ENCODE measurements at places on chromosomes 12 and 14.

DNA sequence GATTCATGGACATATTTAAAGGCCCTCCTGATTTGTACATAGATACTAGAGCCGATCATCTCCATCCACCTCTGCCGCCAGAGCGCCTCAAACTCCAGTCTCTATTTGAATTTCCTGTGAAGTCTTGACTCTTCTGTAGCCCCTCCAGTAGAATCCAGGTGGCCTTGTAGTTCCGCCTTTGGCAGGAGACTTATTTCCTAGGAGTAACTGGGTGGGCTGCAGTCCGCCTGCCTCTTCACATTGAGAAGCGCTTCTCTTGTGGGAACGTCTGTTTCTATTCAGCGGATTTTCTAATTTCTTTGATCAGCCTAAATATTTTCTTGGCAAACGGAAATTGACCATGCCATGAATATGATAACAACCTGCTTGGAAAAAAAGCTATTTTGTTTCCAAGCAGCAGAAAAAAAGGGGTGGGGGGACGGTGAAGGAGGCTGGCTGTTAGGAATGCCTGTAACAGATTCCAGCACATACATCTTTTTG lies 9.0 kb upstream of the SIX1 start:
- H3K27ac ChIP-seq = no peak overlapping the region
- peaks cover 6% of the 10 kb centered on the region for H3K36me3 ChIP-seq
- peaks cover 25% of the 10 kb centered on the region for H3K4me1 ChIP-seq
- no peak for DNase-seq
- H3K4me3 ChIP-seq = peak overlapping the region; percentile 79

DNA sequence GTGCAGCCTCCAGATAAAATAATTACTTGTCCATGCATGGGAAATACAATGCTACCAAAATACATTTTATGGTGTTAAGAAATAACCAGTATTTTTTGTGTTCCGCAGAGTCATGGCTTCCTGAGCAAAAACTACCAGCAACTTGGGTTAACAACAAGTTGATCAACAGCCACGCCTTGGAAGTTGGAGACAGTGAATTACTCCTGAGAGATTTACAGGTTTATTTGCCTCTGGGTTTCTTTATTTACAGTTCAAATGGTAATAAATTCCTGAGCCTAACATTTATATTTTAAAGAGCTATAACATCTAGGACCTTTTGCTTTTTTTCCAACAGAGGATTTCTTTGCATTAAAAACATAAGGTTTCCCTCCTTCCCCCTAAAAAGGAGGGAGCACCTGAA lies 194.0 kb downstream of the IPO8 start:
- no peak overlapping the region for H3K27ac ChIP-seq
- no peak overlapping the region for H3K4me3 ChIP-seq
- no peaks in the 10 kb centered on the region for H3K4me1 ChIP-seq
- no peak for DNase-seq
- no peaks in the 10 kb centered on the region for H3K36me3 ChIP-seq
- no peaks in the 10 kb centered on the region for H3K27me3 ChIP-seq

DNA sequence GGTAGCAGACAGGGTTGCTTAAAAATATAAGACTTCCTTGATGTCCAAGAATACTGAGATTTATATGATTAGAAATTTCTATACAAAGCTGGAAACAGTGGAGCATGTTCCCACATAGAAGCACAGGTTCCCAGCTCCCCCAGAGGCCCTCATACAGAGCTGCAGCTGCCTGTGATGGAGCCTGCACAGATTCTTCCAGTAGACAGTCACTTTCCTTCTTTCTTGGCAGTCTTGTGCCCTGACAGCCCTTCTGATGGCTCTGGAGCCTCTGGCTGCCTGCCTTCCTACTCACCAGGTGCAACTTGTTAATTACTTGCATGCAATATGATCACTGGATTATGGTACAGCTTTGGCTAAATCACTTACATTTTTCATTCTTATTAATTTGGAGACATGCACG lies 44.4 kb downstream of the BICD1 start:
- no peaks in the 10 kb centered on the region for H3K36me3 ChIP-seq
- no peaks in the 10 kb centered on the region for H3K4me1 ChIP-seq
- no peak for DNase-seq
- no peak overlapping the region for H3K27ac ChIP-seq
- no peak overlapping the region for H3K4me3 ChIP-seq
- H3K27me3 ChIP-seq = peaks cover 3% of the 10 kb centered on the region

- peaks cover 30% of the 10 kb centered on the region for H3K4me1 ChIP-seq
- no peak for DNase-seq
- H3K4me3 ChIP-seq = no peak overlapping the region
- peaks cover 5% of the 10 kb centered on the region for H3K36me3 ChIP-seq
These were observed 93.2 kb downstream of the TMTC3 start for GRCh38 chr12:88235183-88235833.

- peaks cover 13% of the 10 kb centered on the region for H3K4me1 ChIP-seq
- no peaks in the 10 kb centered on the region for H3K27me3 ChIP-seq
- H3K36me3 ChIP-seq = no peaks in the 10 kb centered on the region
- DNase-seq = no peak
- H3K4me3 ChIP-seq = no peak overlapping the region
- no peak overlapping the region for H3K27ac ChIP-seq
These were observed 13.1 kb upstream of the SRSF5 start for GRCh38 chr14:69753860-69754259.

DNA sequence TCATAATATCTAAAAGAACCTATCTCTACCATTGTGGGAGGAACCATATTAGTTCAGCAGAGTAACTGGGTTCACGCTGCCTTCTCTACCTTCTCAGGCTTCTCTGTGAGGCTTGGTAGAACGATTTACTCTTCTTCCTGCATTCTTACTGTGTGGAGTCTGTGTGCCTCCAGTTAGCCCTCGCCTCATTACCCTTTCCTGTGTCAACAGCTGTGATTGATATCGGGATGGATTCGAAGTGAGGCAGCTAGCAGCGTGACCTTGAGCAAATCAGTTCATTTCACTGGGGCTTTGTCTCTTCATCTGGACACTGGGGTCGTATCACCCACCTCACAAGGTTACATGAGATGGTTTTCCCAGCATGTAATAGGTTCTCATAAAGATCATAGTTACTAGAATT lies 4.6 kb upstream of the VRK1 start:
- H3K4me3 ChIP-seq = no peak overlapping the region
- peaks cover 13% of the 10 kb centered on the region for H3K4me1 ChIP-seq
- H3K27me3 ChIP-seq = peaks cover 17% of the 10 kb centered on the region
- no peak overlapping the region for H3K27ac ChIP-seq

DNA sequence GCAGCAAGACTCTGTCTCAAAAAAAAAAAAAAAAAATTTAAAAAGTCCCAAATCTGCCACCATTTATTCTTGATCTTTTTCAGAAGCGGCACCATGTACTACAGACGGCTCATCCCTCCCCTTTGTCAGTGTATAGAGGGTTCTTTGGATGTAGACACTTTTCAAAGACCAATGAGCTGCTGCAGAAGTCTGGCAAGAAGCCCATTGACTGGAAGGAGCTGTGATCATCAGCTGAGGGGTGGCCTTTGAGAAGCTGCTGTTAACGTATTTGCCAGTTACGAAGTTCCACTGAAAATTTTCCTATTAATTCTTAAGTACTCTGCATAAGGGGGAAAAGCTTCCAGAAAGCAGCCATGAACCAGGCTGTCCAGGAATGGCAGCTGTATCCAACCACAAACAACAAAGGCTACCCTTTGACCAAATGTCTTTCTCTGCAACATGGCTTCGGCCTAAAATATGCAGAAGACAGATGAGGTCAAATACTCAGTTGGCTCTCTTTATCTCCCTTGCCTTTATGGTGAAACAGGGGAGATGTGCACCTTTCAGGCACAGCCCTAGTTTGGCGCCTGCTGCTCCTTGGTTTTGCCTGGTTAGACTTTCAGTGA lies 6.5 kb upstream of the ACACB start:
- H3K4me3 ChIP-seq = no peak overlapping the region
- no peak for DNase-seq
- no peaks in the 10 kb centered on the region for H3K27me3 ChIP-seq
- H3K4me1 ChIP-seq = peaks cover 10% of the 10 kb centered on the region

DNA sequence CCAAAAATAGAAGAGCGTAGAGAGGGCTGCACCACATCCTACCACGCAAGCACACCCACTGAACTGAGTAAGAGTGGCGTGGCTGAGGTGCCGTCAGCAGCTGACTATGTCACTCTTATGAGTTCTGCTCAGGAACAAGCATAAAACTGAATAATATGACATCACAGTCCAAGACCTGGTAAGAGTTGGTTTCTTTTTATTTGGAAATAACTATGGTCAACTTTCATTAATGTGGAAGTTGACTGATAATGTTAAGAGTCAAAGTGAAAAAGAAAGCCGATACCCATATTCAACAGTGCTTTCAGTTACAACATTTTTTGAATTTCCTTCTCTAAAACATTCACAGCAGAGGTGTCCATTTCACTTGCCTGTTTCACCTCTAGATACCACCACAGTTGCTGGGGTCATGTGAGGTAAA lies 44.6 kb downstream of the GNS start:
- DNase-seq = peak; percentile 15
- H3K27ac ChIP-seq = peak overlapping the region; percentile 42
- H3K4me1 ChIP-seq = peaks cover 28% of the 10 kb centered on the region
- H3K36me3 ChIP-seq = peaks cover 58% of the 10 kb centered on the region
- H3K4me3 ChIP-seq = no peak overlapping the region
- H3K27me3 ChIP-seq = no peaks in the 10 kb centered on the region

DNA sequence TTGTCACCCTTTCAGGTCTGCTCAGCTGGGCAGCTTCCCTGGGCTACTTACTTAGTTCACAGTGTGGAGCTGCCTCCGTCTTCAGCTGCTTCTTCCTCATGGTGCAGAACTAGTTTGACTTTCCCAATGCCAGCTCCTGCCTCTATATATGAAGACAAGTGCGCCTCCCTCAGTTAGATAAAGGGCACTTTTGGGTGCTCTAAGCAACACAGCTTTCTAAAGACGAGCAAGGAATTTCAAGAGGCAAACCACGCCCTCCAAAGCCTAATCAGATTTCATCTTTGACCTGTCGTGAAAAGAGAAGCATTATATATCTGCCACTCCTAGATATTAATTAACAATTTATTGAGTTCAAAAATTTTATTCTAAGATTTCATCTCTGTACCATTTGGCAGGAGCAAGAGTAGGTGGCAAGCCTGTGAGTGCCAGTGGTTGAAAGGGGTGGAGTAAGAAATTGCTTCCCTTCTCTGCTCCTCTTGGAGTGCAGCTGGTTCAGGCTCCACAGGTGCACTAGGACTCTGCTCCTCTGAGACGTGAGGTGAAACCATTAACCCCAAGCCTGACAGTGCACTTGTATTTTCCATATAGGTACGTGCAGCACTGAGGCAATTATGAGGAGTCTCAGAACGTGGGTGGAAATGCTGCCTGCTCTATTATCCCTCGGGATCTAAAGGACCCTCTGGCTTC lies 2.1 kb upstream of the SLC11A2 start:
- no peak overlapping the region for H3K4me3 ChIP-seq
- H3K36me3 ChIP-seq = peaks cover 8% of the 10 kb centered on the region

DNA sequence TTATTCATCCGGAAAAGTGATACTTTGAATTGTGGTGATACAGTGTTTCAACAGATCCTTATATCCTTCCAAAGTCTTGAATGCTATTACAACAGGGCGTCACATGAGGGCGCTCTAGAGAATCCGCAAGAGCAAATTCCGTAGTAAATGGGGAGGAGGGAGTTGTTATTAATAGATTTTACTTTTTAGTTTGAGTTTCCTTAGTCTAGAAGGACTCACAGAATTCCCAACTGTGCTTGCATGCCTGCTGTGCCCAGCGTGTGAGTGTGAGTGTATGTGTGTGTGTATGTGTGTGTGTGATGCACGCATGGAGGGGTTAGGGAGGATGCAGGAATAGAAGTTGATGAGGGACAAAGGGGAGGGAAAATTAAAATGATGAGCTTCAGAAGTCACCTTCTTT lies 375.3 kb downstream of the C12orf75 start:
- H3K27me3 ChIP-seq = no peaks in the 10 kb centered on the region
- H3K27ac ChIP-seq = no peak overlapping the region
- no peaks in the 10 kb centered on the region for H3K4me1 ChIP-seq
- no peak for DNase-seq
- H3K36me3 ChIP-seq = no peaks in the 10 kb centered on the region
- no peak overlapping the region for H3K4me3 ChIP-seq

GRCh38 chr12:41140117-41140516 lies 48.0 kb upstream of the PDZRN4 start:
- no peaks in the 10 kb centered on the region for H3K36me3 ChIP-seq
- no peak overlapping the region for H3K4me3 ChIP-seq
- H3K4me1 ChIP-seq = peaks cover 2% of the 10 kb centered on the region
- H3K27ac ChIP-seq = no peak overlapping the region
- no peaks in the 10 kb centered on the region for H3K27me3 ChIP-seq

GRCh38 chr14:58426670-58427280 lies 556 bp downstream of the TIMM9 start:
- H3K27me3 ChIP-seq = no peaks in the 10 kb centered on the region
- H3K4me3 ChIP-seq = peak overlapping the region; percentile 94
- peaks cover 27% of the 10 kb centered on the region for H3K36me3 ChIP-seq
- peak; percentile 40 for DNase-seq
- peaks cover 35% of the 10 kb centered on the region for H3K4me1 ChIP-seq

- no peak for DNase-seq
- no peak overlapping the region for H3K27ac ChIP-seq
- H3K4me1 ChIP-seq = peaks cover 8% of the 10 kb centered on the region
- no peak overlapping the region for H3K4me3 ChIP-seq
- H3K27me3 ChIP-seq = peaks cover 2% of the 10 kb centered on the region
- no peaks in the 10 kb centered on the region for H3K36me3 ChIP-seq
These were observed 44.8 kb upstream of the NR2C1 start for GRCh38 chr12:95118138-95118787.

DNA sequence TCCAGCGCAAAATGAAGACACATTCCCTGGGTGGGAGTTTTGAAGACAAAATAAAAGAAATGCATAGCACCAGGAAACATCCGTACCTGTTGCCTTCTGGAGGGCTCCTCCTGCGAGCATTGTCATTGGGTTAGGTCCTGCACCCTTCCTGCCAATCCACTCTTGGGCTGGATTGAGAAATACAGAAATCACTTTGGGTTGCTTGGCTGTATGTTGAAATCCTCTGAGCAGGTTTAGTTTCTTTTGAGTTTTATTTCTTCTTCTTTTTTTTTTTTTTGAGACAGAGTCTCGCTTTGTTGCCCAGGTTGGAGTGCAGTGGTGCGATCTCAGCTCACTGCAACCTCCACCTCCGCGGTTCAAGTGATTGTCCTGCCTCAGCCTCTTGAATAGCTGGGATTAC lies 67.6 kb downstream of the ARF6 start:
- peaks cover 43% of the 10 kb centered on the region for H3K4me1 ChIP-seq
- H3K27ac ChIP-seq = no peak overlapping the region
- H3K27me3 ChIP-seq = no peaks in the 10 kb centered on the region

GRCh38 chr12:54217774-54218241 lies 29.0 kb upstream of the SMUG1 start:
- no peaks in the 10 kb centered on the region for H3K36me3 ChIP-seq
- H3K4me3 ChIP-seq = no peak overlapping the region
- DNase-seq = no peak
- H3K4me1 ChIP-seq = peaks cover 19% of the 10 kb centered on the region

All from activated T-helper 2 cell treated with anti-CD3 and anti-CD28 coated beads, Interferon-gamma antibody, Interleukin-2, Interleukin-4, amounts not matched to agents 10 μg/mL and 5 μg/mL and 100 μg/mL, durations not matched to agents 14 hours and 24 hours and 36 hours (primary cell).